Type B pancreatic cell (in vitro differentiated cells): ENCODE measurements at places on chromosomes 2 and 18. TPM values are rescaled to one million over a fixed set of nuclear protein-coding genes. Genes with fewer than 3 reads are reported as not detected.

The CELF4 gene
- 8.4 and 9.2 TPM in 2 replicates for total RNA-seq

DNA sequence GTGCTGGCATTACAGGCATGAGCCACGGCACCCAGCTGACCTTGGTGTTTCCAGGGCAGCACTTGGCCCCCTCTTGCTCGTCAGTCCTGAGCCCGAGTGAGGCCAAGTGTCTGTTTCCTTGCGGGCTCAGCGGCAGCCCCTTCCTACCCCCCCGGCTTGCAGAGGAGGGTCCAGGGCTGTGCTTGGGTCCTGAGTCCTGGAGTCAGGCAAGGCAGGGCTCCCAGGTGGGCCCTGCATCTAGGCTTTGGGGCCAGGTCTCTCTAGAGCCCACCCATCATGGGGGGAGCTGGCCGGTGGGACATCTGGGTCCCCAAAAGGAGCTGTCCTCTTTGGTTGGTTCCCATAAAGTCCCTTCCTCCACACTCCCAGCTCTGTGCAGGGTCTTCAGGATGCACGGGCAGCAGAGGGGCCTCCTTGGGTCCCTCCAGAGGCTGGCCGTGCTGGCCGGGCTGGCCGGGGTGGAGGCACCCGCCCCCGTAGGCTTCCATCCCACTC lies 63.7 kb upstream of the HPCAL1 start:
- DNase-seq: peak; percentile 55

GRCh38 chr2:199307461-199307860 lies 150.3 kb downstream of the SATB2 start:
- no peak for DNase-seq

- no peak for DNase-seq
Measured at GRCh38 chr2:160920791-160921303, 239.4 kb upstream of the TANK start.

- DNase-seq: no peak
Measured at GRCh38 chr2:206647985-206648384, 5.7 kb downstream of the FAM237A start.

- DNase-seq: no peak
Measured at GRCh38 chr2:226440127-226440918, 359.3 kb downstream of the IRS1 start.
